A549 treated with GW870086 at 1 μM for 4 hours (cell line): ENCODE measurements at places on chromosomes 3 and 15. TPM values are rescaled to one million over a fixed set of nuclear protein-coding genes. Genes with fewer than 3 reads are reported as not detected.

Gene NCKIPSD
- 7.4 to 9.7 TPM (median 8.5 TPM) in 5 replicates for total RNA-seq

Gene PSTPIP1
- not detected in 5 replicates for total RNA-seq

Gene RPUSD2
- 13.1 to 16.3 TPM (median 14.8 TPM) in 5 replicates for total RNA-seq

Gene MST1R
- 5.4 to 8.4 TPM (median 7.7 TPM) in 5 replicates for total RNA-seq

Gene ETV5
- 21.3 to 29.5 TPM (median 26.8 TPM) in 5 replicates for total RNA-seq

Gene NUP210
- total RNA-seq: 31.1 to 44.3 TPM (median 38.2 TPM) in 5 replicates

Gene HACL1
- 22.8 to 30.8 TPM (median 23.9 TPM) in 5 replicates for total RNA-seq

Gene CIP2A
- total RNA-seq: 13.3 to 24.0 TPM (median 20.8 TPM) in 5 replicates
